ENCODE measurements at places on chromosomes 7 and 10.

GRCh38 chr7:157276731-157277562 is 59.9 kb upstream of the DNAJB6 start:
- peak; percentile 31 for DNase-seq

- DNase-seq, result no peak
Measured at GRCh38 chr7:35613150-35613549, 81.8 kb downstream of the HERPUD2 start.

GRCh38 chr10:128631801-128632241 is 505.6 kb upstream of the MKI67 start:
- no peak for DNase-seq

GRCh38 chr7:142557971-142558582 is 191.2 kb upstream of the PRSS1 start:
- DNase-seq, result peak; percentile 53

- DNase-seq, result no peak
Measured at GRCh38 chr7:19698331-19698730, 10.5 kb downstream of the POLR1F start.

DNA sequence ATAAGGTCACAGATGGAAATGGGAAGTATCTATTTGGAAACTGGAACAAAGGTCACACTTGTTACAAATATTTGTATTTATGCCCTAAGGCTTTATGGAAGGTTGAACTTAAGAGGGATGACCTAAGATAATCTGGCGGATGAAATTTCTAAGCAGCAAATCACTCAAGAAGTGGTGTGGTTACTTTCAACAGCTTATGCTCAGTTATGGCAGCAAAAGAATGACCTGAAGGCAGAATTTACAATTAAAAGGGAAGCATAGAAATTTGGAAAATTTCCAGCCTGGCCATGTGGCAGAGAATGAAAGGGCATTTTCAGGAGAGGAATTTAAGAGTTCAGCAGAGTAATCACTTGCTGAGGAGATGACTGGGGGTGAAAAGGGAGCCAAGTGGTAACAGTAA is 95.8 kb upstream of the TNS3 start:
- no peak for DNase-seq

DNA sequence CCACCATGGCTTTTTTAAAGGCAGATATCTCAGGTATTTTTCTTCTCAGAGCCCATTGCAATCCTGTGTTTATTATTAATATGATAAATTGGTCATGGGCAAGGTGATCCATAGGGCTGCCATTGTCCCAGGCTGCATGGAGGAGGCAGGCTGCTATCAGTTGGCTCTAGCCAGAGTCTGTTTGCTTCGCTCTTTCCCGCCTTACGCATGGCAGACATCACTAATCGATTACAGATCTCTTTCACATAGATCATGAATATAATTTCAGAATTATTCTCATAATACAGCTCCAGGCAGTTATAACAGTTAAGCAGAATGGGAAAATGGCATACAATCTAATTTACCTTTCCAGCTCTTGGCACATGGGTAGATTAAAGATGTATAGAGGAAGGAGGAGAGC is 30.4 kb upstream of the HABP2 start:
- DNase-seq, result no peak

DNA sequence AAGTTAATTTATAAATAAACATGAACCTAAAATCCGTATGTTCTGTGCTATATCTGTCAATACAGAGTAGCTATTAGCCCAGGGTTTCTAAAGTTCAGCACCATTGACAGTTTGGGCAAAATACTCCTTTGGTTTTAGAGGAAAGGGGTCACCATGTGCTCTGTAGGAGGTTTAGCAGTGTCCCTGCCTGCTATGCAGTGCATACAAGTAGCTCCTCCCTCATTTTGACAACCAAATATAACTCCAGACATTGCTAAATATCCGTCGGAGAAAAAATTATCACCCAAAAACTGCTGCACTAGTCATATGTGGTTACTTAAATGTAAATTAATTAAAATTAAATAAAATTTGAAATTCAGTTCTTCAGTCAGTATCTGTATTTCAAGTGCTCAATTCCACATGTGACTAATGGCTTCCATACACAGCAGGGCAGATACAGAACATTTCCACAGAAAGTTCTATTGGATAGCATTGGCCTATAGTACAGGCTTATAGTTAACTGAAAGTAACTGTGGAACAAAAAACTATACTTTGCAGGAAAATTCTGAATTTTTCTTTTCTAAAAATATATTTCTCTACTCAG is 6.4 kb downstream of the UPF2 start:
- DNase-seq, result no peak

DNA sequence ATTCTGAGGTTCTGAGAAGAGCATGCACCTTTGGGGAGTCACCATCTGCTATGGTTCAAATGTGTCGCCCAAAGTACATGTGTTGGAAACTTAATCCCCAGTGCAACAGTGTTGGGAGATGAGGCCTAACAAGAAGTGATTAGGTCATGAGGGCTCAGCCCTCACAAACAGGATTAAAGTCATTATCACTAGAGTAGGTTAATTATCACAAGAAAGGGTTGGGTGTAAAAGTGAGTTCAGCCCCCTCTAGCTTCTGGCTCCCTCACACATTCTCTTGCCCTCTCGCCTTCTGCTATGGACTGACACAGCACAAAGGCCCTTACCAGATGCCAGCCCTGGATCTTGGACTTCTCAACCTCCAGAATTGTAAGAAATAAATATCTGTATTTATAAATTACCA is 100.3 kb upstream of the C10orf90 start:
- DNase-seq, result no peak

- no peak for DNase-seq
Measured at GRCh38 chr10:101014966-101015581, 15.5 kb downstream of the LZTS2 start.

GRCh38 chr10:59885430-59886134 is 20.8 kb downstream of the CCDC6 start:
- no peak for DNase-seq
